GM04504 (cell line): ENCODE measurements at places on chromosomes 6 and 20.

- no peak for DNase-seq
These were observed 495.4 kb downstream of the CDH26 start for GRCh38 chr20:60453388-60454246.

DNA sequence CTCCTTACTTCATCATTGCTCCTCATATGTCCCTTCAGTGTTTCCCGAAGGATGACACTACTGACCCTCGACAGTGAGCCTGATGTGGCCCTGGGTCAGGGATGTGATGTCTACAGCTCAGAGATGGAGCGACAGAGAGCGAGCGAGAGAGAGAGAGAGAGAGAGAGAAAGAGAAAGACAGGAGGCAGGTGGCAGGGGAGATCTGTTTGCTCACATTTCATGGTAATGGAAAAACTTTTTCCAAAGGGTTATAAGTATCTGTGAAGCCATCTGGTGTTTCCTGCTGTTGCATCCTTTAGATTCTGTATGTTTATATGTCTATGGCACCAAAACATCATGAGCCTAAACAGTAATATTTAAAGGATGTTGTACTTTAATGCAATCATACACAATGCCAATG lies 77.2 kb downstream of the PPP1R3G start:
- no peak for DNase-seq

GRCh38 chr20:49877386-49877921 lies 37.9 kb downstream of the SPATA2 start:
- DNase-seq: no peak

DNA sequence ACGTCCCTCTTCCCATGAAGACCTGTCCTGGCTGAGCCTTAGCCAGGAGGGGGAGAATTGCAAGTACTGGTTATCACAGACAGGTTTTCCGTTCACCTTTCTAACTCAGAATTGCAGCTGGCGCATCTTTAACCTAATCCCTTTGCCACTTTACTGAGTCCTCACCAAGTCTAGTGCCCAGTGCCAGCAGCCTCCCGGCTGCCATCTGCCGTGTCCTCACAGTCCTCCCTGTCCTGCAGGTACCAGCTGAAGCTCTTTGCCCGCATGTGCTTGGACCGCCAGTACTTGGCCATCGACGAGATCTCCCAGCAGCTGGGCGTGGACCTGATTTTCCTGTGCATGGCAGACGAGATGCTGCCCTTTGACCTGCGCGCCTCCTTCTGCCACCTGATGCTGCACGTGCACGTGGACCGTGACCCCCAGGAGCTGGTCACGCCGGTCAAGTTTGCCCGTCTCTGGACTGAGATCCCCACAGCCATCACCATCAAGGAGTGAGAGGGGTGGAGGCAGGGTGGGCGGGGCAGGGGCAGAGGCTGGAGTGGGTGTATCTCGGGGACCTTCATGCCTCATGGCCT lies 41.3 kb downstream of the UQCC2 start:
- no peak for DNase-seq

DNA sequence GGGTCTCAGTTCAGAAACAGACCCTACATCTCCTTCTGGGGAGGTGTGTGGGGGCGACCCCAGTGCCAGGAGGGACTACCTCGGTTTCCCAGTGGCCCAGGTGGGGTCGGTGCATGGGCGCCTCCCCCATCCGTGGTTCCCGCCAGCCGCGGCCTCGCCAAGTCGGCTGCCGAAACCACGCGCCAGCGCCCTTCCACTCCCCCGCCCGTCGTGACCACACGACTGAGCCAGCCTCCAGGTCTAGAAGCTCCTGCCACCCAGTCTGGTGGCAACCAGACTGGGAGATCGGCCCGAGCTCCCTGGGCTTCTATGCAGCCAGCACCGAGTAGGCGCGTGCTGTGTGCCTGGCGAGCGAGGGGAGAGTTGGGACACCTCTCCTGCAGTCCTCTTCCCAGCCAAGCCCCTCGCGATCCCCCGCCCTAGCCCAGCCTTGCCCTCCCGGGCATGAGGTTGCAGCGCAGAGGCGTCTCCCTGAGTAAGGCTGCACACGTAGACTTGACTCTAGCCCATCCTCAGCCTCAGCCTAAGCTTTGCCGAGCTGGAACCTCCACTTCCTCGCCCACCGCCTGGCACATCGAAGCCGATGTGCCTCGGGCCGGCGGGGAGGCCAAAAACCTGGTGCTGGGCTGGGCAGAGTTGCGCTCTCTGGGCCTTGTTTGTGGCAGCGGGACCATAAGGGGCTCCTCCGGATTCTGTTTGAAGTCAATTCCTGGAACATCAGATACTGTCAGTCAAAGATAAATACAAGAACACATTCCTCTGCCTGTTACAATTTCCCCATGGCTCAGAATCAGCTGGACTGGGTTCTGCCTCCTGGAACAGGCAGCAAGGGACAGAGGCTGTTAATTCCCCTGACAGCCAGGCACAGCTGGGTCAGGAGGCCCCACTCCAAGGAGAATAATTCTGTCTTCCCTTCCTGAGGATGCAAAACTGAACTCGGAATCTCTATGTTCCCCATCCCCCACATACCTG lies 1.5 kb upstream of the CPNE5 start:
- DNase-seq: no peak

DNA sequence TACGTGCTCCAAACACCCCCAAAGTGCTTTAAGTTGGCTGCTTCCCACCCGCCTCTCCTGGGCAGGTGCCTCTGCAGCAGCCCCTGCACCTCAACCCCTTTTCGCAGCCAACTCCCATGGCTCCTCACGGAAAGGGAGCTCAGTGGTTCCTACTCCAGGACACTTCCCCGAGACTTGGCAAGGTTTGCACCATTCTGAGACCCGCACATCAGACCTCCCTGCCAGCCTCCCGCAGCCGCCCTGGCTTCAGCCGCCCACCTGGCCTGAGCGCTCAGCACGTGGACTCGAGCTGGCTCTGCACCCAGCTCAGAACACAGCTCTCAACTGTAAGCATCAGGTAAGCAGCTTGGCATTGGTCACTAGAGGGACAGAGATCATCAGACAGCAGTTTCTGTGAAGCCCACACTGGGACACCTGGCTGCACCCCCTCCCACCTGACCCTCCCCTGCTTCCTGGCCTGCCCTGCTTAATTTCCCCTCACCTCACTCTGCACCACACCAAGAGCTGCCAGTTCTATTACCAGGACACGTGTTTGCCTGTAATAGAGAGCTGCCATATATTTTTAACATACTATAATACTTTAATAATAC lies 28.5 kb downstream of the GMDS start:
- DNase-seq: no peak

DNA sequence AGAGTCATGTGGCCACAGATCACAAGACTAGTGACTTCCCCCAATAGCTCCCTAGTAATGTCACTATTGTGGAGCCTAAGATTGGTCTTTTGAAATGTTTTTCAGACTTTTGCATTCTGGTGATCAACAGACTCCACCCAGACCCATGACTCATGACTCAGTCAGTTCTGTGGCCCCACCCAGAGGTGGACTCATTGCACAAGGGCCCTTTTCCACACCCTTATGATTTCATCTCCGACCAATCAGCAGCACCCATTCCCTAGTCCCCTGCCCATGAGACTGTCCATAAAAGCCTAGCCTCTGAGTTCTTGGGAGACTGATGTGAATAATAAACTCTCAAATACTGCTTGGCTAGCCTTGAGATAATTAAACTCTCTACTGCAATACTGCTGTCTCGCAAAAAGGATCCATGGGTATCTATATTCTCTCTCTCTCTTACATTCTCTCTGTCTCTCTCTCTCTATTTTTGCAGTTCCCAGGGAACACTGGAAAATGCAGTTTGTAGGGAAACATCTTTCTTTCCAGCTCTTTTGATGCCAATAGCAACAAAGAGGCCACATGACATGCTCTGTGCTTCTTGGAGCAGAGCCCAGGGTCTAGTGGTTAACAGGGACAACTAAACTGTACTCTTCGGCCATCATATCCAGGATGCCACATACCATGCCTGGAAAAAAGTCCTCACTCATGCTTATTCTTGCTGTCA lies 71.3 kb upstream of the IYD start:
- no peak for DNase-seq

- DNase-seq: peak; percentile 73
These were observed 135.6 kb upstream of the PTPRK start for GRCh38 chr6:128655978-128656498.

DNA sequence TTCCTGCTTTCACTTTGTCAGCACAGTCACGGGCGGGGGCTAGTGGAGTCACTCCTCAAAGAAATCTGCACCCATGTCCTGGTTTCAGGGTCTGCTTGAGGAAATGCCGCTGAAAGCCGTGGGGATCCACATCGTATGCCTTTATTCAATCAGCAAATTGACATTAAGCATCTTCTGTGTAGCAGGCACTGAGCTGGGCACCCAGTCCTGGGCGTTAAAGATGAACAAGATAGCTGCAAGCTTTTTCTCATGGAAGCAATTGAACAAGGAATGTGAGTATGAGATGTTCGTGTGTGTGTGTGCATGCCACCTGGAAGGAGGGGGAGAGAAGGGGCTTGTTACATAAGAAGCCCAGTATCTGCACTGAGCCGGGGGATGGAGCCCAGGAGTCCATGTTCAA lies 243.9 kb downstream of the SMOC2 start:
- no peak for DNase-seq

DNA sequence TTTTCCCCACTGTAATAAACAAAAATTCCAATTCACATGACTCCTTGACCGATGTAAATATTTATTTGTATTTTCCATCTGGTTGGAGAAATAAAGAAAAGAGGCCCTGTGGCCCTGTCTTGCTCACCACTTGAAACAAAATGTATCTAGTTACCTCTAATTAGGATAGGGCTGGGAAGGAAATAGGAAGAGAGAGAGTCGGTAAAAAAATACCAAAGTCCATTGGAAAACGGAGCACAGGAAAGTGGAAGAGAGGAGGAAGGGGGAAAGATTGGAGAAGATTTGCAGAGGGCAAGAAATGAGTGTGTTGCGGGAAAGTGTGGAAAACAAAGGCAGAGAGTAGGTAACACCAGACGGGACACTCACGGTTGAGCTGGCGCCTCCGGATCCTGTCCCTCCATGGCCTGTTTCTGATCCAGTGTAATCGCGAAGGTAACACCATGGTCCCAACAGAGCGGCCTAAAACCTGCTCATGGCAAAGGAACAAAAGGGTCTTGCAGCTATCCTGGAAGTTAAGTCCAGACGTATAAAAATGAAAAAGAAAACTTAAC lies 105.8 kb upstream of the RIPOR2 start:
- DNase-seq: no peak

GRCh38 chr6:168414336-168415097 lies 26.5 kb upstream of the SMOC2 start:
- DNase-seq: no peak

GRCh38 chr20:35991142-35991771 lies 22.9 kb downstream of the CNBD2 start:
- no peak for DNase-seq

- peak; percentile 3 for DNase-seq
These were observed 19.2 kb downstream of the CAPN11 start for GRCh38 chr6:44177691-44178423.

DNA sequence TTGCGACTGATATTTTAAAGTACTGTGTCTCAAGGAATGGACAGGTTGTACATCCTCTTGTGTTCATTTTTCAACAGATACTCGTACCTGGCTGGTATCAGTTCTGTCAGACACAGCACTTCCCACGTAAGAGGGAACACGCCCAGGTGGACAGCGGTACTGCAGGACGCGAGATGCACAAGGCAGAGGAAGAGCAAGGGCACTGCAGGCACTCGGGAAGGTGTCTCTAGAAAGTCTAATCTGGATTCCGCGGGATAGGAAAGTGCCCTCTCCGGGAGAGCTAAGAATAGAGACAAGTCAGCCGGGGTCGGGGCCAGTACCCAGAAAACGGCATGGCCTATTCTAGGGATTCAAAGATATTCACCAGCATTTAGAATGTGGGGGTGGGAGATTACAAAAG lies 94.2 kb upstream of the MBOAT1 start:
- DNase-seq: no peak

- DNase-seq: no peak
These were observed 473.7 kb downstream of the QKI start for GRCh38 chr6:163888030-163888819.

GRCh38 chr6:158514991-158515390 lies 44.9 kb upstream of the TMEM181 start:
- DNase-seq: no peak
